ENCODE measurements at places on chromosomes 16 and 17.

- DNase-seq = peak; percentile 87
Measured at GRCh38 chr17:49227436-49228261, 2.9 kb downstream of the PHOSPHO1 start.

DNA sequence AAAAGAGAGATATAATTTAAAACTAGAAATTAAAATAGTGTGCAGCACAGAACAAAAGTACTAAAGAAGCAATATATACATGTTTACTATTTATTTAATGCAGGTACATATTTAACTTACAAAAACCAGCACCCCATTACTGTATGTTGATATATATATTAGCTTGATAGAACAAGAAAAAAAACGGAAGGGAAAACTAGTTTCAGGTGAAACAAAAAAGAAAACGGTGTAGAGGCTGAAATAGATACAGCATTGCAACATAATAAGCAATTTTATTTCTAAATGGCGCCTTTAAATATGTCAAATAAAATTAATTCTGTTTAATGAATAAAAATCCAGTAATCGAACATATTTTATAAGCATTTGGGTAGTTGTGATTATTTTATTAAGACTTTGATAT lies 3.9 kb downstream of the HNF1B start:
- no peak for DNase-seq

- no peak for DNase-seq
Measured at GRCh38 chr16:3292604-3293003, 9.3 kb downstream of the ZNF263 start.

- DNase-seq = no peak
Measured at GRCh38 chr17:81440511-81441244, 45.4 kb downstream of the BAHCC1 start.

- no peak for DNase-seq
Measured at GRCh38 chr16:72897707-72898106, 150.2 kb downstream of the ZFHX3 start.

GRCh38 chr16:2443555-2443954 lies 14.3 kb downstream of the CCNF start:
- DNase-seq = no peak

DNA sequence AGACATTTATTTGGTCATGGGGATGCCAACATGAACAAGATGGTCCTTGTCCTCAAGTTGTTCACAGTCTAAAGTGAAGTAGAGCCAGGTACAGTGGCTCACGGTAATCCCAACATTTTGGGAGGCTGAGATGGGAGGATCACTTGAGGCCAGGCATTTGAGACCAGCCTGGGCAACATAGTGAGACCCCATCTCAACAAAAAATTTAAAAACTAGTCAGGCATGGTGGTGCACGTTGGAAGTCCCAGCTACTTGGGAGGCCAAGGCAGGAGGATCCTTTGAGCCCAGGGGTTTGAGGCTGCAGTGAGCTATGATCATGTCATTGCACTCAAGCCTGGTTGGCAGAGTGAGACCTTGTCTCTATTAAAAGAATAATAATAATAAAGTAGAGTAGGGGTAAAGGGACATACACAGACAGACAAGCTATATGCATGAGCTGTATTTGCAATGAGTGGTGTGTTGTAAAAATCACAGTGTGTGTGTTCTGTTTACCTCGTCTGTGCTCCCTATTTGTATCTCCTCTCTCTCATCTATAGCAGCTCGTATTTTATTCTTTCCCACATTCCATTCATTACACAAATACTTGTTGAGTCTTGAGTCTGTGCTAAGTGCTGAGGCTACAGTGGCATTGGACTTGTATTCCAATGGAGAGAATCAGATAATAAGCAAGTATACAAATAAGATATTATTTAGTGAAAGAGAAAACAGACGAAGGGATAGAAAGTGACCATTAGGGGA lies 73.9 kb upstream of the DHX40 start:
- no peak for DNase-seq

- DNase-seq = no peak
Measured at GRCh38 chr17:58680038-58680369, 11.8 kb downstream of the TEX14 start.

- DNase-seq = no peak
Measured at GRCh38 chr17:45162025-45162687, 481 bp downstream of the HEXIM2 start.

DNA sequence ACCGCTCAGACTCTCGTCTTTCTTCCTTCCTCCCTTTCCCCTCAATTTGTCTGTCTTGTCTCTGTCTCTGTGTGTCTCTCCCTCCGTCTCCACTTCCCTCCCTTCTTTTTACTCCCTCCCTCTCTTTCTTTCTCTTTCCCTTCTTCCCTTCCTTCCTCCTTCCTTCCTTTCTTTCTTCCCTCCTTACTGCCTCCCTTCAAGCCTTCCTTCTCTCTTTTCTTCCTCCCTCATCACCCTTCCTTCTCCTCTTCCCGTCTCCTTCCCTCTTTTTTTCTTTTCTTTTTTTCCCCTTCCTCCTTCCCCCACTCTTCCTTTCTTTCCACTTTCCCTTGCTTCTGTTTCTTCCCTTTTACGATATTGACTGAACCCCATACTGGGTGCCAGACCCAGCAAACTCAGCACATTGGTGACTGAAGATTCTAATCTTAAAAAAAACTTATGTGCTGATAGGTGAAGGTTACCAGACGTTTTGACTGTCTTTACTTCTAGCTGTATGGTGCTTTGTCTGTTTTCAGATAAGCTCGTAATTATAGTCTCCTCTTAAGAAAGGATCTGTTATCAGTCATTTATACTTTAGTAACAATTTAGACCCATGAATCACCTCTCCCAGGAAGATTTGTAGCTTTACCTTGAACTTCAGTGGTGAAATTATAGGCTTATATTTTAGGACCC lies 481 bp upstream of the BRD7 start:
- no peak for DNase-seq

- DNase-seq = peak; percentile 47
Measured at GRCh38 chr16:20300312-20301097, 26.8 kb downstream of the GP2 start.

DNA sequence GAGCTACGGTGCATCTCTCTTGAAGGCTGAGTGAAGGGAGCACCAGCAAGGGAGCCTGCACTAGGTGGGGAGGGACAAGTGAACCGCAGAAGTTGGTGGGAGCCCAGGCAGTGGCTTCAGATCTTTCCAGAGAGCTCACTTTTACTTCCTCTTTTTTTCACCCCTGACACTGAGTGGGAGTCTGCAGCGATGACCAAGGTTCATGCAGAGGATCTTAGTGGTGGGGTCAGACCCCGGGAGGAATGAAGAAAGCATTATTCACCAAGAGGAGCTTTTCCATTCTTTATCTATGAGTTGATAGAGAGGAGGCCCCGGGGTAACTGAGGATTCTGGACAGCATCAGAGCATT lies 3.0 kb upstream of the CCL2 start:
- peak; percentile 86 for DNase-seq

DNA sequence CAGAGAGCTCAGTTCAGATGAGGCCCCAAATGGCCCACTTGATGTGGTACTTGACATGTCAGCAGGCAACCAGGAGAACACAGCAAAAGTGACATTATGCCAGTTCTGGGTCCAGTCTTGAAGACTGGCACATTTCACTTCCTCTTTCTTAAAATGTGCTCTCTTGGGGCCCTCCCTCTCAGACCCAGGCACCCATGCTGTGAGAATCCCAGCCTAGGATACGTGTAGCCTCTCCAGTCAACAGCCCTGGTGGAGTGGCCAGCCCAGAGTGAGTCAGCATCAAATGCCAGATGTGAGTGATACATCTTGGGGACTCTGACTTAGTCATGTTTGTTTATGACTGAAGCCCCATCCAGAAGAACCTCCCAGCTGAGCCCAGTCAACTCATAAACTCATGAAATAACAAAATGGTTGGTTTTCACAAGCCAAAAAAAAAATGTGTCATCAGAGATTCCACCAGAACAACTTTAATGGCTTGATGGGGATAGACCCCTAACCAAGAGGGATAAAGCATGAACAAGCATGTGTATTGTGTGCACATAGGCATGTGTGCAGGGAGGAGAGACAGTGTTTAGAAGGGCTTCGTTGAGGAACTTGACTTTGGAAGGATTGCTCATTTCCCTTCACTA lies 82.5 kb upstream of the TNRC6C start:
- peak; percentile 38 for DNase-seq

DNA sequence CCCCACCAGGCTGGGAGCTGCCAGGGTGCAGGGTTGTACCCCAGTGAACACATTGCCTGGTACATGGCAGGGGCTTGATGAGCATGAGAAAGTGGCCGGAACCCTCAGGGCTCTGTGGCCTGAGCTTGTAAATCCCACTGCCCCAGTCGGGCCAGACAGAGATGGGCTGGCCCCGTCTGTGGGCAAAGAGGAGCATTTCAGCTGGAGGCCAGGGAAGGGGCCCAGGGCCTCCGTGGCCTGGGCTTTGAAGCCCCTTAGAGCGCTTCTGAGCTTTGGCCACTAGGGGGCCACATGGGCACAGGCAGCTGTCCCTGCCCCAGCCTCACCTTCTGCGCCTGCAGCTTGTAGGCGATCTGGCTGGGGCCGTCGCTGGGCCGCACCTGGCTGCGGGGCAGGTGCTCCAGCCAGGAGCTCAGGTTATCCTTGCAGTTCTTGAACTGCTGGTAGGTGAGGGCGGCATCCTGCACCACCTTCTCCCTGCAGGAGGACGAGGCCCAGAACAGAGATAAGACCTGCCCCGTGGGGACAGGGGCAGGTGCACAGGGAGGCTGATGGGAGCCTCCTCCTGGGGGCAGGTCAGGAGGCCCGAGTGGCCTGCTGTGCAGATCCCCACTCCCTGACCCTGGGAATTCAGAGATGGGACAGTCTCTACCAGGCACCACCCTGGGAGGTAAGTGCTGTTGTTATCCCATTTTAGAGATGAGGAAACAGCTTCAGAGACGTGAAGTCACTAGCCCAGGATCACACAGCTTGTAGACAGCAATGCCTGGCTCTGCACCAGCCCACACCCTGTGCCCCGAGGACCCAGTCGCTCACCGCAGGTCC lies 12.8 kb downstream of the EVPL start:
- peak; percentile 75 for DNase-seq

DNA sequence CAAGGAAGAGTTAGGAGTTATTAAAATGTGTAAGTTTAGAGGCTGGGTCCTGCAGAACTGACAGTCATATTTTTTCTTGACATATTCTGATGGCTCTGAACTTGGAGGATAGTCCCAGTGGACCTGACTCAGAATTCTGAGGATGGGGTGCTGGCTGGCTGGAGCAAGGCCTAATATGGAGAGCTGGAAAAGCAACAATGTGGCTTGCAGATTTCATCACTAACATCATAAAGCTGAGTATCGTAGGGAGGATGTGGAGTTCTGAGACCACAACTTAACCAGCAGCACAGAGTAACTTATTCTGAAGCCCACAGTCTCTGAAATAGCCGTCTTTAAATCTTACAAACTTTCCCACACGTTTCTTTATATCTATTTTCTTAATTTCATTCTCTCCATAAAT lies 2.3 kb downstream of the KRTAP1-5 start:
- DNase-seq = no peak

DNA sequence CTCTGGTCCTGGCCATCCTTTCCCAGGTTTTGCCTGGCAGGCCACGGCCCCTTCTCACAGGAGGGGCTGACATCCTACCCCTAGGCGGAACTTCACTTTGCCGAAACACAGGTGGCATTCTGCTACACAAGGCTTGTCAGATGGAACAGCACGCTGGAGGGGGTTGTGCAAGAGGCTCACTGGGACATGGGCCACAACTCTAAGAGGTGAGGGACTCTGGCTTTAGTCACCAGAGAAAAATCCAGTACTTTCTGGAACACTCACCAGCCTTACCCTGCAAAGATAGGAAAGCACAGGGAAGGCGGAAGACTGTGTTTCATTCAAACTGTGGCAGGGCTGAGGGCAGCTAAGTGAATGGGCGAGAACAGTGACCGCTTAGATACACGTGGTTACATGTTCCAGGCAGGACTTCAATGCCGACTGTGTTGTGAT lies 18.3 kb downstream of the CDC42EP4 start:
- no peak for DNase-seq

DNA sequence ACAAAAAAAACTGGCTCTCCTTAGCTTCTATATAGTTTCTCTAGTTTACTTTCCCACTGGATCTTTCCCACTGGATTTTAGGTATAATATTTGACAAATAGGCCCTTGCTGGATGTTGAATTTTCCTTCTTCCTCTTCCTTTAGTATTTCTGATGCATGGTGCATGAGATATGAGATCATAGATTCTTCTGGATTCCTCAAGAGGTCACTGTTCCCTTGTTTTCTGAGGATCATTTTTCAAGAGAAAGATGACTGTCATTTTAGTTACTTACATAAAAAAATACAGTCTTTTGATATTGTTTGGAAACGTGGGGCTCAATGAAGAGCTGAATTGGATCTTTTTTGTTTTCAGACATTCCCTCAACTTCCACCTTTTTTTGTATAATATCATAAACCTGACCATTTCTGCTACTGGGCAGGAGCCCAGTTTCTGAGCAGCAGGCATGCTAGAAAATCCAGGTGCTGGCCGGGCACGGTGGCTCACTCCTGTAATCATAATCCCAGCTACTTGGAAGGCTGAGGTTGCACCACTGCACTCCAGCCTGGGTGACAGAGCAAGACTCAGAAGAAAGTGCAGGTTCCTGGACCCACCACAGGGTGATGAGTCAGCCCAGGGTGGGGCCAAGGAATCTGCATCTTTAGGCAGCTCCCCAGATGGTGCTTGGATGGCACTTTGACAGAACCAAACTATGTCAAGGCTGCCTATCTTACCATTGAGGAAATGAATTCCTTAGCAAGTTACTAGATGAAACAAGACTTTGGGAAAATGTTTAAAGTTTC lies 70.3 kb downstream of the SDR42E1 start:
- peak; percentile 35 for DNase-seq

- DNase-seq = no peak
Measured at GRCh38 chr16:5601957-5602356, 504.4 kb upstream of the EEF2KMT start.

- no peak for DNase-seq
Measured at GRCh38 chr16:27417047-27417671, 15.2 kb downstream of the IL21R start.

GRCh38 chr17:15412606-15413005 lies 54.8 kb downstream of the CDRT4 start:
- no peak for DNase-seq

- no peak for DNase-seq
Measured at GRCh38 chr16:73526011-73526804, 478.3 kb upstream of the ZFHX3 start.

DNA sequence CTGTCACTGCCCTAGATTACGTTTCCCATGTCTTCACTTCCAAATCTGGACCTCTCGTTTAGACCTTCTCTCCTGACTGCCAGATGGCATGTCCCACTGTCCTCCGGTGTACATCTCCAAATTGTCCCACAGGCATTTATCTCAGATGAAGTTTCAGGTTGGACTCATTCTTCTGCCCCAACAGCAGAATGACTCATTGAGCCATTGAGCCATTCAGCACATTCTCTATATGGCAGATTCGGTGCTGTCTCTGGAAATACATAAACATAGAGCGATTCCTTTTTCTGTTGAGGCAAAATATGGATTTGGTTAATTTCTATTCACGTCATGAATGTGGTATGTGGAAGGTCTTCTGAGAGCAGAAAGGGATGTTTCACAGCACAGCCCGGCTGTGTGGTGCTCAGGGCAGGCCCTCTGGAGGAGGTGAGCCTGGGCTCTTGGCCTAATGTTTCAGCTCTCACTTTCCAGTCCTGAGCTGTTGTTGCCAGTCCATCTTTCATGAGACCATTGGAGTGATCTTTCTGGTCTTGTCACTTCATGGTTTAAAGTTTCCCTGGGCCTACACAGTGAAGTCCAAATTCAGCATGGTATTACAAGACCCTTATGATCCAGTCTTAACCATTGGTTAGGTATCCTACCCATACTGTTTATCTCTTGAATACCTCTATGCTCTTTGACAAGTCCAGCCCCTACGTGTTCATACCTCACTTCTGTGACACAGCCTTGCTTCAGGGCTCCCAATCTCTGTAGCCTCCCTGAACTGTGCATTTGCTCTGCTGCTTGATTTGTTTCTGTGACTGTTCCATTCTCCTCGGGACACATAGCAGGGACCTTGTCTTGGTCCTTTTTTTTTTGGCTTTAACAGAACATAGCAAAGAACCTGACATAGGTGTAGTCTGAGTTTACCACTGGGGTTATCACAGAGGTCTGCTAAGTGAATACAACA lies 15.9 kb downstream of the HAPSTR1 start:
- DNase-seq = no peak

Measured in inflammatory macrophage treated with lipopolysaccharide for 1 hour (primary cell).